Right hindlimb (tissue), 1 donor: ENCODE measurements at places on chromosomes 6 and 20.

DNA sequence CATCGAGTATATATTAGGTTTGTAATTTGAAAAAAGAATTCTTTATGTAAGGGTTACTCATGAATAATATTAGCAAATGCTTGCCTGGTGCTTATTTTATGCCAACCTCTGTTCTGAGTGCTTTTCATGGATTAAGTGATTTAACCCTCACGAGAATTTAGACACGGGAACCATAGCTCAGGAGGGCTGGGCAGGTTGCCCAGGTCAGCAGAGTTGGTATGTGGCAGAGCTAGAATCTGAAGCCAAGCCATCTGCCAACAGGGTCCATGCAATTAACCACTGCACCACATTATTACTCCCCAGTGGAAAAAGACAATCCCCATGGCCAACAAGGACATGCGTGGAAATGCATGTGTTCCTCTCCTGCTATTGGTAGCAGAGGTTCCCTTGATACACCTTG is 345.6 kb downstream of the CDC5L start:
- no peak for DNase-seq

- DNase-seq = peak; percentile 86
These were observed 89.1 kb downstream of the NCR2 start for GRCh38 chr6:41424370-41425058.

GRCh38 chr20:33475381-33476152 is 14.3 kb upstream of the CBFA2T2 start:
- DNase-seq = peak; percentile 31

- no peak for DNase-seq
These were observed 54.2 kb upstream of the ZFAND3 start for GRCh38 chr6:37765182-37765775.

GRCh38 chr20:3273371-3273770 is 34.4 kb upstream of the SLC4A11 start:
- no peak for DNase-seq

DNA sequence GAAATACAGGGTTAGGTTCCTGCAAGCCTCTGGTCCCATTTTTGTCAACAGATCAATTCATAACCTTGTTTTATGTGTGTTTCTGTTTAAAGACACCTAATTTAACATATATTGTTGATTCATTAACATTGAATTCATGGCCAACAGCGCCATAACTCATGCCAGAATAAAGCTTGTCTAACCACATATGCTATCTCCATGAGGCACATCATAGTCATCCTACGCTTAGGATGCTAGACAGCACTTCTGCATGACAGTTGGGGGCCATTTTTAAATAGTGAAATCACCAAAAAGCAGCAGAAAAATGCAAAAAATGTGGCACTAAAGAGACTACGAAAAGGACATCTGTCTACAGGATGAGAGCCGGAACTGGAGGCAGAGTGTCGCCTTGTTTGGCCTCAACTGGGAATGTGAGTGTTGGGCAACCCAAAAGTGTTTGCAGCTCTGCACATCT is 37.9 kb downstream of the TRAM2 start:
- no peak for DNase-seq

DNA sequence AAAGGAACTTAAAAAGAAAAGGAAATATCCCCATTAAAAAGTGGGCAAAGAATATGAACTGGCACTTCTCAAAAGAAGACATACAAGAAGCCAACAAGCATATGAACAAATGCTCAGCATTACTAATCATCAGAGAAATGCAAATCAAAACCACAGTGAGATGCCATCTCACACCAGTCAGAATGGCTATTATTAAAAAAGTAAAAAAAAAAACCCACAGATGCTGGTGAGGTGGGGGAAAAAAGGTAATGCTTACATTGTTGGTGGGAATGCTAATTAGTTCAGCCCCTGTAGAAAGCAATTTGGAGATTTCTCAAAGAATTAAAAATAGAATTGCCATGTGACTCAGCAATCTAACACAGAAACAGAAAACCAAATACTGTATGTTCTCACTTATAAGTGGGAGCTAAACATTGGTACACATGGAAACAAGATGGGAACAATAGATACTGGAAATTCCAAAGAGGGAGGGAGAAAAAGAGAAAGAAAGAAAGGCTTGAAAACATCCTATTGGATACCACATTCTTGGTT is 437.1 kb downstream of the GRIK2 start:
- no peak for DNase-seq

GRCh38 chr6:17917837-17918763 is 69.3 kb downstream of the KIF13A start:
- DNase-seq = no peak

DNA sequence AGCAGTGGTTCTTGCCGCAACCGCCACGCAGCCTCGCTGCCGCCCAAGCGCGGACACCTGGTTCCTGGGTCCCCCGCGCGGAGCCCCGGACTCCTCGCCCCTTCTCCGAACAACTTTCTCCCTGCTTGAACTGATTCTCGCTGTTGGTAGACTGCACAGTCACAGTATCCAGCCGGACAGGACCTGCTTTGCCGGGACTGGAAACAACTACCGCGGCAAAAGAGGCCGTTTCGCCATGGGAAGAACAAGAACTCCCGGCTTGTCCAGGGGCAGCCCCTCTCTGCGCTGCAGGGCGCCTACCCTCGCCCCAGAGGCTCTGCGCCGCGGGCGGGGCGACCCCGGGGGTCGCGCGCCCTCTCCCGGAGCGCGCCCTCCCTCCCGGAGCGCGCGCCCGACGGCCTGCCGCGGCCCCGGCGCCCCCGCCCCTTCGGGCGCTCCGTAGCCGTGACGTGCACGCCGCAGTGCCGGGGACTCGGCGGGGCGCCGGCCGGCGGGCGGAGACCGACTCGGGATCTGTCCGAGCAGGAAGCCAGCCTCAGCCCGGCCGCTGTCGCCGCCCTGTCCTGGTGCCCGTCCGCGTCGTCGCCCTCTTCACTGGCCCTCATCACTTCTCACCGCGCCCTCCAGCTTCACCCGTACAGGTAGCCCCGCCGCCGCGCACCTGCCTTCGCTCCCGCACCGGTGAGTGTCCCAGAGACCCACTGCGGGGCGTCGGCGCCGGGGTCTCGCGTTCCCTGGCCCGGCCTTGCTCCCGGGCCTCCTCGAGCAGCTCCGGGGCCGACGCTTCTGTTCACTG is at the start of gene MYO6:
Gene MYO6 (plus strand): TSS at position 497 of the 796 bp plus-strand sequence. CDS start 68,309 bp downstream, outside the sequence.
- peak; percentile 82 for DNase-seq

DNA sequence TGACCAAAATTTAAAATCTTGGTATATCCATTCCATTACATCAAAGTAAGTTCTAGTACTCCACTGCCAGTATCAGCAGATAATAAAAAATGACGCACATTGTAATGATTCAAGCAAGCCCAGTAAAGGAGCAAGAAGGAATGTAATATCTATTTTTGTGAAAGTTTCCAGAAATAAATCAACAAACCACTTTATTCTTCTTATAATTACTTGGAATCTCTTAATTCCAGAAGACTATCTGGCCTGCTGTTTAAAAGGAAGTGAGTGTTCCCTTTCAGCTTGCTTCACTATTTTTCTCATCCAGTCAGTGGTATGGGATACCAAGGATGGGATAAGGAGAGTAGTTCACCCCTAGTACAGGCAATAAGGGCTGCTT is 42.2 kb upstream of the DSE start:
- DNase-seq = no peak

GRCh38 chr6:88376197-88376596 is 210.1 kb upstream of the CNR1 start:
- no peak for DNase-seq

DNA sequence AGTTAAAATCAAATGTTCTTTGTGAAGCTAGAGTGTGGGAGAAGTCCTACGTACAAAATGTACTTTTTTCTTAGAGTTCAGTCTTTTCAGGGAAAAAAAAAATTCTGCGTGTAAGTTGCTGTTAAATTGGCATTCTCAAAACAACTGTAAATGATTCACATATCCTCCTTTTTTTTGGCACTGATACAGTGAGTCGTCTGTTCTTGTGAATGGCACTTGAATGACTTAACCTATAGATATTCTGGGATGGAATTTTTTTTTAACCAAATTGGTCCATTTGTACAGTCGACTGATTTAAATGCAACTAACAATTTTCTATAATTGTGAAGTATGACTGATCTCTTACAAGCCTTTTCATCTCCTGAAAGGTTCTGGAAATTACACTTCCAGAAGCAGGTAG is 5.5 kb upstream of the JAG1 start:
- DNase-seq = no peak

DNA sequence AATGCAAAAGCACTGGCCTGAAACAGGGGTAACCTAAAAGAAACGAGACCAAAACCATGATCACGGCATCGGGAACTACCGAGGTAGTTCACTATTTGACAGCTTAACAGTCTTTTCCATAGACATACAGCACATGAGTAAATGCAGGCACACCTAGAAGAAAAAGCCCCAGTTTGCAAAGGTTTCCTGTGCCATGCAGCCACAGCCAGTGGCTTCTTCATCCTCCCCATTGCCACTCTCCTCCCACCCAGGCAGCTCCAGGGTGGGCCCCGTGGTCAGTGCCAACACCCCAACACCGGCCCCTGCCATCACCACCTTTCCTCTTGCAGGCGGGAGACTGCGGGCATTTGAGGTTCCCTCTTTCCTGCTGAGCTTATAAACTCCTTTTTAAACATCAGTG is 115.4 kb downstream of the SLC23A2 start:
- no peak for DNase-seq

DNA sequence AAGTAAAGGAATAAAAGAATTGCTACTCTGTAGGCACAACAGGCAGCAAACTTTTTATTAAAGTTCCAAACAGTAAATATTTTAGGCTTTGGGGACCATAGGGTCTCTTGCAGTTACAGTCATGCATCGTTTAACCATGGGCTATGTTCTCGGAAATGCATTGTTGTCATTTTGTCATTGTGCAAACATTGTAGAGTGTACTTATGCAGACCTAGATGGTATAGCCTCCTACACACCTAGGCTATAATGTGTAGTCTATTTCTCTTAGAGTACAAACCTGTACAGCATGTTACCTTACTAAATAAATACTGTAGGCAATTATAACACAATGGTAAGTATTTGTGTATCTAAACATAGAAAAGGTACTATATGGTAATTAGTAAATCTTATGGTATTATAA is 54.7 kb downstream of the CDS2 start:
- no peak for DNase-seq

- no peak for DNase-seq
These were observed 287.1 kb upstream of the PRDM1 start for GRCh38 chr6:105799056-105799455.

DNA sequence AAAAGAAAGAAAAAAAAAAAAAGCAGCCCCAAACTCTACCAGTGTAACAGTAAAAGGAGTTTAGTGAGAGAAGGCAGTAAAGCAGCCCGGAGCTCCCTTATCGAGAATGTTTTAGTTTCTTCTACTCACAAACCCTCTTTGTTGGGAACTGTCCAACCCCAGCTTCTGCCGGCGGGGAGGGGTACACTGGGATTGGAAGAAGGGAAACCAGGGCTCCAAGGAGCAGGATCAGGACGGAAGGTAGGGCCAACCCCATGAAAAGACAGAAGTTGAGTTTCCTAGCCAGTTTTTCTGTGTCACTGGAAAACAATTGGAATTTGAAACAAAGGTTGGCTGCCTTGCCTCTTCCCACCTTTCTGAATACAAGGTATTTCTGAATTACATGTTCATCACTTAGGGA is 66.0 kb downstream of the KIZ start:
- no peak for DNase-seq

GRCh38 chr6:82616386-82617028 is 252.9 kb downstream of the TPBG start:
- DNase-seq = no peak

- no peak for DNase-seq
These were observed 2.7 kb downstream of the OLIG3 start for GRCh38 chr6:137491478-137491877.
